Tibial nerve (tissue), 4 donors: ENCODE measurements at places on chromosomes 16 and 17.
A peak's percentile ranks its signal among the peaks of the same experiment; 100 is the strongest.

- no peak for DNase-seq
Measured at GRCh38 chr17:28777178-28777577, 33.4 kb downstream of the TRAF4 start.

- peak; percentile 39 for DNase-seq
Measured at GRCh38 chr16:86667035-86667434, 88.7 kb downstream of the FOXL1 start.

- DNase-seq, result no peak
Measured at GRCh38 chr16:58035356-58036170, 10.0 kb downstream of the MMP15 start.

DNA sequence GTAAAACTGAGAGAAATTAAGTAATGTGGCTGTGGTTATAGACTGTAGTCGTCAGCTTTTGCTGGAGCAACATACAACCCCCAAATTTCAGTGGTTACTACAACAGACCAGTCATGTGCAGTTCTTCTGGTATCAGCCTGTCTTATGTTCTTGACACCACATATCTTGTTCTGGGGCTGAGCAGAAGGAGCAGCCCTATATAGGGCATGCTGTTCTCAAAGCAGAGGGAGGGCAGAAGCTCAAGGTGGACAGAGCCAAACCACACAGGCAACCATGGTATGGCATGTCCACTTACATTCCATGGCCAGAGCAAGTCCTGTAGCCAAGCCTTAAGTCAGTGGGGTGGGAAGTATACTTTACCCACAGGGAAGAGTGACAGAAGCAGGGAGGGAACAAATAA lies 7.7 kb downstream of the PRKAR1A start:
- DNase-seq, result no peak
